ENCODE measurements at places on chromosomes 7 and 10. TPM values are rescaled to one million over a fixed set of nuclear protein-coding genes. Genes with fewer than 3 reads are reported as not detected.

MSMB gene
- total RNA-seq, result not detected

RHOBTB1 gene
- 32.9 TPM for total RNA-seq

SORBS1 gene
- total RNA-seq, result 0.29 TPM

UBTD1 gene
- 32.7 TPM for total RNA-seq

DHTKD1 gene
- total RNA-seq, result 29.3 TPM

CUBN gene
- total RNA-seq, result 0.88 TPM

SLC26A3 gene
- total RNA-seq, result not detected

KLHDC10 gene
- total RNA-seq, result 31.8 TPM

PTPRZ1 gene
- total RNA-seq, result under 0.01 TPM

TMEM184A gene
- total RNA-seq, result under 0.01 TPM

GTF2IRD2 gene
- total RNA-seq, result 17.0 TPM

BRI3 gene
- 95.9 TPM for total RNA-seq

BHLHA15 gene
- total RNA-seq, result not detected

DNA sequence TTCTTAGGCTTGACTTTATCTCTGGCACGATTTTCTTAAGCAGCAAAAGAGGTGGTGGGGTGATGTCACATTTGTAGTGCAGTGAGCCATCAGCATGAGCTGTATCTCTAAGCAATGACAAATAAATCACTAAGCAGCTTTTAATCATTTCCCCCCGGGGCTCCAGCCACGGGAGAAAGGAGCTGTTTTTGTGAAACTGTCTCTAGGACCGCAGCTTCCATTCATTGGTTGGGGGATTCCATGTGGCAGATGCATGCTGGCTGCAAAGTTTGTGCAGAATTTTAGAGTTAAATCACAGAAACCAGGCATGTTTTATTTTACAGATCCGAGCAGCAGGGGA lies 464 bp downstream of the KIAA1217 start:
- peak overlapping the region; percentile 73 for H3K4me3 ChIP-seq
- no peaks in the 10 kb centered on the region for H3K36me3 ChIP-seq
- H3K27ac ChIP-seq, result peak overlapping the region; percentile 39
- peaks cover 14% of the 10 kb centered on the region for H3K4me1 ChIP-seq
- DNase-seq, result peak; percentile 76

- H3K4me3 ChIP-seq, result no peak overlapping the region
- H3K4me1 ChIP-seq, result peaks cover 27% of the 10 kb centered on the region
- no peaks in the 10 kb centered on the region for H3K27me3 ChIP-seq
- DNase-seq, result peak; percentile 79
- peak overlapping the region; percentile 93 for H3K27ac ChIP-seq
These were observed 183.3 kb downstream of the STK31 start for GRCh38 chr7:23893176-23893941.

DNA sequence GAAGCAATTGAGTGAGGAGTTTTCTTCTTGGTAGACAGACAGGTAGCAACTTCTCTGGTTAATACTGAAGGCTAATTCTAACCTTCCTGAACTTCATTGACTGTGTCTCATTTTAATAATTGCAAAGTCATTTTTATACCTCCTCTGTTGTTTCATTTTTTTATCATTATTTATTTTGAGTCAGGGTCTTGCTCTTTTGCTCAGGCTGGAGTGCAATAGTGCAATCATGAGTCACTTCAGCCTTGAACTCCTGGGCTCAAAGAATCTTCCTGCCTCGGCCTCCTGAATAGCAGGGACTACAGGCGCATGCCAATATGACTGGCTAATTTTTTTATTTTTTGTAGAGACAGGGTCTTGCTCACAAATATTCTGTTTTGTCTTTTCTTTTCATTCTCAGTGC lies 45.4 kb downstream of the APBB1IP start:
- H3K27me3 ChIP-seq, result no peaks in the 10 kb centered on the region
- H3K4me1 ChIP-seq, result peaks cover 30% of the 10 kb centered on the region
- H3K27ac ChIP-seq, result no peak overlapping the region
- H3K36me3 ChIP-seq, result no peaks in the 10 kb centered on the region
- DNase-seq, result no peak

GRCh38 chr7:99766484-99767099 lies 17.4 kb downstream of the CYP3A4 start:
- DNase-seq, result no peak
- H3K4me1 ChIP-seq, result peaks cover 14% of the 10 kb centered on the region
- H3K27ac ChIP-seq, result no peak overlapping the region
- H3K4me3 ChIP-seq, result no peak overlapping the region

DNA sequence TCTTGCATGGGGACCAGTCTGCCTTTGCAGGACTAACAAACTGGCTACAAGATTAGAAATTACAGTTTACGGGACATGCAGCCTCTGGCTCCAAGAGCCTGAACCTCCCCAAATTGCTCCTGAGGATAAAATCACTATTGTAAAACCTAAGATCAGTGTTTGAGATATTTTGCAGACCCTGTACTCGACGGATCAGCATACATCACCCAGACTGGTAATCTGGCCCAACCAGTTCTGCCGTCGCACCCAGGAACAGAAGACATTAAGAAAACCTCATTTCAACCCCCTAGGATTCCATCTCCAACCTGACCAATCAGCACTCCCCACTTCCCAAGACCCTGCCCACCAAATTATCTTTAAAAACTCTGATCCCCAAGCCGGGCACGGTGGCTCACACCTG lies 27.1 kb upstream of the DNMBP start:
- no peak for DNase-seq
- H3K4me1 ChIP-seq, result peaks cover 8% of the 10 kb centered on the region
- no peaks in the 10 kb centered on the region for H3K27me3 ChIP-seq

GRCh38 chr10:70324339-70324861 lies 40.6 kb upstream of the NPFFR1 start:
- peaks cover 8% of the 10 kb centered on the region for H3K4me1 ChIP-seq
- no peak for DNase-seq

DNA sequence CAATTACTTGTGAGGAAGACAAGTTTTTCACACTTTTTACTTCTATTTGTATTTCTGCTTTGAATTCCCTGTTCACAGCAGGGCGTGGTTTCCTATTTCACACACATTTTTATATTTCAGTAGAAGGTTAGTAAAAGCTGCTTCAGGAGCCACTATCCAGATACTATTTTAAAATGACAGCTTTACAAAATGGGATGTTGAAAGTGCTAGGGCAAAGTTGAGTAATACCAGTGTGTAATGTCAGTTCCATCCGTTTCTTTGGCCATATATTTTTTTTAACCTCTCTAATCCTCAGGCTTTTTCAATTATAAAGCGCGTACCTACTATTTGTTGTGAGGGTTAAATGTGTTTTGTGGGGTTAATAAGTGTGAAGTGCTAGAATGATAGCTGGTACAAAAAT lies 276.6 kb downstream of the GPR158 start:
- no peaks in the 10 kb centered on the region for H3K4me1 ChIP-seq
- H3K4me3 ChIP-seq, result no peak overlapping the region
- H3K27ac ChIP-seq, result no peak overlapping the region
- H3K36me3 ChIP-seq, result no peaks in the 10 kb centered on the region
- DNase-seq, result no peak
- no peaks in the 10 kb centered on the region for H3K27me3 ChIP-seq

DNA sequence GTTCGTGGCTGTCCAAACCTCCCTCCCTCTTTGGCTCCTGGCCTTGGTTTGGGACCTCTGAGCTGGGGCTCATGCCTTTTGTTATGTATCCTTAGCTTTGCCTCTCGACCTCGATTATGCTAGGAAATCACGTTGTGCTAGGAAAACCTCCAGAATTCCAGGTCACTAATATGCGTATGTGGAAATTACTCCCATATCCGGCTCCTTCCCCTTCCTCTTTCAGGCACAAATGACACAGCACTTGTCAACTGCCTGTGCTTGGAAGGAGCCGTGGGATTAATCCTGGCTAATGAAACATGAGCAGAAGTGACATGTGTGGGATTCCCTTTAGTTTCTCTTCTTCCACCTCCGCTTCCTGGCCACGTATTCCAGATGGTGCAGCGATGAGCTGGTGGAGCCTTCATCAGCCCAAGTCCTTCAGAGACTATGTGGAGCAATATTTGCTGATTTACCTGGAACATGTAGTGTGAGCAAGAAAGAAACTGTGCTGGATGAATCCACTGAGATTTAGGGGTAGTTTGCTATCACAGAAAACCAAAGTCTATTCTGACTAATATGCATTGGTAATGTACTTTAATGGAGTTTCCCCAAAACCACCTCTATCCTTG lies 149.2 kb downstream of the REEP3 start:
- H3K4me1 ChIP-seq, result peaks cover 34% of the 10 kb centered on the region
- H3K27me3 ChIP-seq, result no peaks in the 10 kb centered on the region
- no peak overlapping the region for H3K27ac ChIP-seq

DNA sequence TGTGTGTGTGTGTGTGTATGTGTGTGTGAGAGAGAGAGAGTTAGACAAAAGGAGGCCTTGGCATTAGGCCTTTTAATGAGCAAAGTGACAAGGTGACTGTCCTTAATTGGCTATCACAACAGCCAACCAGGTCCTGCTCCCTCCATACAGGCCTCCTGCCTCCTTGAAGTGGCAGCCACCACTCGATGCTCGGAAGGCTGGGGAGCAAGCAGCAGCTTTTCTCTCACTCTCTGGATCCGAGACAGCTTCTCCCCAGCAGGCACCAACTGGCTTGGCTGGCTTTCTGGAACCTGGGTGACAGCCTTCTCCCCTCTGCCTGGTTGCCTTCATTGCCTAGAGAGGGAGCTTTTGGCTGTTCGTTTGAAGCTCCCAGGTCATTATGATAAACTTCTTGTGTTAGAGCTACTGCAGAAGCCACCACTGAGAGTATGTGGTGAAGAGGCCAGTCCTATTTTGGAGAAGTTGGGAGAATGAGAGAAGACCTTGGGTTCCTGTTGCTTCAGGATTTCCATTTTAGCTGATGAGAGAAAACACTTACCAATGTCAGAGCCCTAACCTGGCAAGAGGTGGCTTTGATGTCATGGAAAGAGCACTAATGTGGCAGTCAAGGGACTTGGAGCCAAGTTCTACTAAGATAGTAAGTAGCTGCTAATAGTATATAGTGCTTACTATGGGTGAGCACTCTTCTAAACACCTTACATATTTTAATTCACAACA lies 37.6 kb downstream of the RPS24 start:
- H3K27me3 ChIP-seq, result no peaks in the 10 kb centered on the region
- H3K27ac ChIP-seq, result no peak overlapping the region
- no peaks in the 10 kb centered on the region for H3K36me3 ChIP-seq
- DNase-seq, result no peak
- no peak overlapping the region for H3K4me3 ChIP-seq

DNA sequence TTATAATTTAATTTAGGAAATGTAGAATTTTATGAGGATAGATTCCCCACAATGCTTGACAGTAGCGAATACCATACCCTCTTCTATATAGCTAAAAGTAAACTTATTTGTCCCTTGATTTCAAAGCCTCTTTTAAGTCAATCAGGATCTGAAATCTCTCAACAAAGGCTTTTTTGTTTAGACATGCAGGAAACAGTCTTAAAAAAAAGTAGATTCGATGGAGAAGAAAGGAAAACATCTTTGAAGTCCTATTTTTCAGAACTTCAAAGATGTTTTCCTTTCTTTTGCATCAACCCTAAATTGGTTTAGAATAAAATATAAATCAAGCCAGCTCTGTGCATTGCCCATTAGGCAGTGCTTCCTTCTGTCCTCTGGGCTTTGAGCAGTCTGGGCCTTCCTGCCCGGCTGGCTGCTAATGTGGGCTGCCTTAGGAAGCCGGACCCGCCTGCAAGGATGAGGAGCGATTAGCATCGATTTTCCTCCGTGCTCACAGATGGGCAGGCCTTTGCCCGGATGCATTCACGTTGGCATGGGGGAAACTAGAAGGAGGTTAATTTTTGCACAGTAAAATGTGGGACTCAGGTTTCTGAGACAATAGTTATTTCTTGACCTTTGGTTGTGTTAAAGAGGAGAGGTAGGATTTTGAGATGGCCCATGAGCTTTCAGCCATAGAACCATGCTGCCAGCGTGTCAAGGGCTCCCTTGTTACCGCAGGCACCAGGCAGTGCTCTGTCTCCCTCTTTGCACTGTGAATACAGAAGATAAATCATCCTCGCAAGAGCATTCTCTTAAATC lies 15.5 kb downstream of the MSRB2 start:
- no peaks in the 10 kb centered on the region for H3K27me3 ChIP-seq
- peak; percentile 15 for DNase-seq
- H3K27ac ChIP-seq, result no peak overlapping the region
- H3K4me1 ChIP-seq, result no peaks in the 10 kb centered on the region
- no peak overlapping the region for H3K4me3 ChIP-seq

DNA sequence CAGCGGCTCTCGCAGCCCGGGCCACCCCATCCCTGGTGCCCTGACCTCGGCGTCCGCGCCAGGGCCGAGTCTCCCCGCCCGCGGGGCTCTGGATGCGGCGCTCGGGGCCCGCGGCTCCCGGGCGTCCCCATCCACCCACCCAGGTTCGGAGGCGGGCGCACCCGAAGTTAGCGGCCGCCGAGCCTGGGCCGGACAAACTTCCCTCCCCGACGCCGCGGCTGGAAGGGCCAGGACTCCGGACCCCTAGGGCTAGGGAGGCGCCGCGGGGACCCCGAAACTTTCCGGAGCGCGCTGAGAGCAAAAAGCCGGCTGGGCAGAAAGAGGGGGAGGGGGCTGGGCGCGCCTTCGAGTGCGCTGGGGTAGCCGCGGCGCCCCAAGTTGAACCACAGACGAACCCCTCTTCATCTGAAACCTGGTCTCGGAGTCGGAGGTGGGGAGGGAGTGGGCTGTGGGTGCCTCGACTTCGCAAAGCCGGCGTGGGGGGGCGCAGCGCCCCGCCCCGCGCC lies 3.7 kb upstream of the ELFN1 start:
- H3K4me1 ChIP-seq, result no peaks in the 10 kb centered on the region
- DNase-seq, result peak; percentile 98
- H3K36me3 ChIP-seq, result no peaks in the 10 kb centered on the region
- peak overlapping the region; percentile 68 for H3K4me3 ChIP-seq

DNA sequence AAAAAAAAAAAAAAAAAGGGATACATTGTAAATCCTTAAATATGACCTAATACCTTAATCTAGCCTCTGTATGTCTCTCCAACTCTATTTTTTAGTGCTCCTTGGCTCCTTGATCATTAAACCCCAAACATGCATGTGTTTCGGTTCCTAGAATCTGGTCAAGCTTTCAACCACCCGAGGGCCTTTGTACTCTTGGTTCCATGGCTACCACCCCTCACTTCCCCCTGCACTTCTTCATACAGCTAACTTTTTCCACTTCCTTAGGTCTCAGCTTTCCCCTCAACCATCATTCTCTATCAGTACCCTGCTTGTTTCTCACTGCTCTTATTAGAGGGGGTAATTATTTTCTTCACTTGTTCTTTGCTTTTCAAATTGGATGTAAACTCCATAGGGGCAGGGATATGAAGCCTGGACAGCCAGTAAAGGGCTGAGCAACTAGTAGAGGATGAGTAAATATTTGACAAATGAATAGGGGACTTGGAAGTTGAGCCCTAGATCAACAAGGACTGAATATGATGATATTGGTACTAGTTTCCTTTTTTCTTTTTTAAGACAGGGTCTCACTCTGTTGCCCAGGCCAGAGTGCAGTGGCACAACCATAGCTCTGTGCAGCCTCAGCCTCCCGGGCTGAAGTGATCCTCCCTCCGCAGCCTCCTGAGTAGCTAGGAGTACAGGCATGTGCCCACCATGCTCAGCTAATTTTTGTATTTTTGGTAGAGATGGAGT lies 4.3 kb upstream of the GDI2 start:
- no peak for DNase-seq
- H3K4me3 ChIP-seq, result no peak overlapping the region
- peaks cover 11% of the 10 kb centered on the region for H3K4me1 ChIP-seq
- H3K27me3 ChIP-seq, result no peaks in the 10 kb centered on the region

- peak overlapping the region; percentile 80 for H3K27ac ChIP-seq
- peaks cover 4% of the 10 kb centered on the region for H3K27me3 ChIP-seq
- no peaks in the 10 kb centered on the region for H3K36me3 ChIP-seq
- peak overlapping the region; percentile 97 for H3K4me3 ChIP-seq
- peaks cover 19% of the 10 kb centered on the region for H3K4me1 ChIP-seq
- DNase-seq, result no peak
These were observed 562 bp downstream of the TMEM243 start for GRCh38 chr7:87218796-87219544.

- no peak overlapping the region for H3K27ac ChIP-seq
- peaks cover 4% of the 10 kb centered on the region for H3K4me1 ChIP-seq
- no peak for DNase-seq
- H3K27me3 ChIP-seq, result no peaks in the 10 kb centered on the region
- no peaks in the 10 kb centered on the region for H3K36me3 ChIP-seq
- H3K4me3 ChIP-seq, result no peak overlapping the region
These were observed 70.6 kb downstream of the MCMBP start for GRCh38 chr10:119801998-119802538.

Data from osteoblast (primary cell).